ENCODE measurements at places on chromosomes 3 and 15.
A peak's percentile ranks its signal among the peaks of the same experiment; 100 is the strongest.

DNA sequence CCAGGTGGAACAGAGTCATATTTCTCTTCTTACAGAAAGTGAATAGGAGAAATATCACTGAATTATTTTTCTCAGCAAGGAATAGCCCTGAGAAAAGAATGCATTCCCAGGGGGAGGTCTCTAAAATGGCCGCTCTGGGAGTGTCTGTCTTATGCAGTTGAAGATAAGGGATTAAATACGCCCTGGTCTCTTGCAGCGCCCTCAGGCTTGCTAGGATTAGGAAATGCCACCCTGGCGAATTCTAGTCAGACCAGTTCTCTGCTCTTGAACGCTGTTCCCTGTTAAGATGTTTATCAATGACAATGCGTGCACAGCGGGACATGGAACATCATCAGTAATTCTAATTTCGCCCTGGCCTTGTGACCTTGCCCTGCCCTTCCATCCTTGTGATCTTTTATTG is 949.0 kb upstream of the SEMA6D start:
- no peak for DNase-seq

GRCh38 chr3:99957151-99957796 is 139.6 kb downstream of the CMSS1 start:
- DNase-seq, result no peak

DNA sequence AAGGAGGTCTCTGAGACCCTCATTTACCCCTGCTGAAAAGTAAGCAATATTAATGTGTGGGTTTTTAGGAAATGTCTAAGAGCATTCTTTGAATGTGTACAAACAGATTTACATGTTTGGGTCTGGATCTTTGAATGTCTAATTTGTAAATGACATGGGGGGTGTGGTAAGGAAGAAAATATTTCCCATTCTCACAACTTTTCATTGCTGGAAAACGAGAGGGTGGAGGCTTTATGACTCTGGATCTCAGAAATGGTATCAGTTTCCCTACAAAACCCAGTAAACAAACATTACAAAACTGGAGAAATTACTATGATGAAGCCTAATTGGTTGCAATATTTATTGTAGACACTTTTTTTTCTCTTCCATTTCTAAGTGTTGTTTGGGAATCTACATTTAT is 98.1 kb upstream of the FOXB1 start:
- no peak for DNase-seq

- DNase-seq, result no peak
Observed at GRCh38 chr3:52402101-52402521, 42.8 kb downstream of the SEMA3G start.

DNA sequence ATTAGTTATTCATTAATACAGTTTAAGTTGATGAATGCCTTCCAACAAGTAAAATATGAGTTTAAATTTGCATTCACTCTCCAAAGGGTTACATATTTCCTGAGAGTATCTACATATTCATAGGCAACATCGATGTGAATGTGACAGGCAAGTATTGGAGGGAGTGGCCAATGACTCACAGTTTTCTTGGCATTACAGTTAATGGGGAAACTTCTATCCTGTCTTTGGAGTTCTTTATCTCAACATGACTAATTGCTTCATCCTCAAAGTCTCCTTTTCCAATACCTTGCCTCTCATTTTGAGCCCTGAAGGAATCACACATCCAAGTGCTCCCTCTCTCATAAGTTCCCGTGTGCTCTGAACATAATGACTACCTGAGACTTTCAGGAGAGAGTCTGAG is 439.7 kb upstream of the FRG2C start:
- no peak for DNase-seq

GRCh38 chr3:134751831-134752230 is 43.2 kb upstream of the EPHB1 start:
- no peak for DNase-seq

GRCh38 chr3:167714871-167715270 is 19.8 kb downstream of the PDCD10 start:
- no peak for DNase-seq

- no peak for DNase-seq
Observed at GRCh38 chr3:156725682-156726081, 51.3 kb downstream of the TIPARP start.

DNA sequence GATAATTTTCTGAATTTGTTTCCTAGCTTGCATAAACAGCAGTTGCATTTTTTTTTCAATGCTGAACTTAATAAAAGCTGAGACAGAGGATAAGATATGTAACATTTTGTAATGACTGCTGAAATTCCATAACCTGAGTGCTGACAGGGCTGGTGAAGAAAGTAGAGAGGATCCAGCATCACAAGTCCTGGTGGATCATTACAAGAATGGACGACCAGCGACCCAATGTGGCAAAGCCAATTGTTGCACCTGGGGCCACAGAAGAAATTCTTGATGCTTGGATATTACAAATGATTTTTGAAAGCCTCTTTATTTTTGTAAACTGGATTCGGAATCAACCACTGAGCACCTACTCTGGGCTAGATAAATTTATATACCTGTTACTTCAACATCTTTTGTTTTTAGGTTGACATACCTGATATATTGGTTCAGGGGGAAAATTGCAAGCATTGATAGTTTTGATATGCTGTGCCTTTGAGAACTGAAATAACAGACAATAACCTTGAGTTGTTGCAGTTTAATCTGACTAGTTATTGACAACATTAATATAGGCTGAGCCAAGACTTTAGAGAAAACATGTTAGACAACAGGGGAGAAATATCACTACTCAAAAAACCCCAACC is 3.9 kb upstream of the ACTL6A start:
- DNase-seq, result peak; percentile 52

DNA sequence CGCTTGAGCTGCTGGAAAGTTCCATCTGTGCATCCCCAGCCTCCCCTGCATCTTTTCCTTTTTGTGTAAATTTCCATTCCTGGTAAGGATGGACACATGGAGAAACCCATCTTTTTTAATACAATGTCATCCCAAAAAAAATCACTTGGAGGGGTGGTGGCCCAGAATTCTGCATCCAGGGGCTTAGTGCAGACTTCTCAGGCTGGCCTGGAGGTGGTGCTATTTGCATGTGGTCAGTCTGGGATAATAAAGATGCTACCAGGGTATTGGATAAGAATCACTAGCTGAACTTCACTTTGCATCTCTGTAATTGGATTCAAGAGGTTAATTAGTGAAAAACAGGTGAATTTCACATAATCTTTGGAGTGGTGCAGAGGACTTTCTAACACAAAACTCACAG is 1.8 kb upstream of the ZSCAN2 start:
- DNase-seq, result peak; percentile 35

- DNase-seq, result no peak
Observed at GRCh38 chr3:52405601-52406110, 39.2 kb downstream of the SEMA3G start.

- no peak for DNase-seq
Observed at GRCh38 chr3:112769286-112769978, 77.2 kb downstream of the CD200R1L start.

DNA sequence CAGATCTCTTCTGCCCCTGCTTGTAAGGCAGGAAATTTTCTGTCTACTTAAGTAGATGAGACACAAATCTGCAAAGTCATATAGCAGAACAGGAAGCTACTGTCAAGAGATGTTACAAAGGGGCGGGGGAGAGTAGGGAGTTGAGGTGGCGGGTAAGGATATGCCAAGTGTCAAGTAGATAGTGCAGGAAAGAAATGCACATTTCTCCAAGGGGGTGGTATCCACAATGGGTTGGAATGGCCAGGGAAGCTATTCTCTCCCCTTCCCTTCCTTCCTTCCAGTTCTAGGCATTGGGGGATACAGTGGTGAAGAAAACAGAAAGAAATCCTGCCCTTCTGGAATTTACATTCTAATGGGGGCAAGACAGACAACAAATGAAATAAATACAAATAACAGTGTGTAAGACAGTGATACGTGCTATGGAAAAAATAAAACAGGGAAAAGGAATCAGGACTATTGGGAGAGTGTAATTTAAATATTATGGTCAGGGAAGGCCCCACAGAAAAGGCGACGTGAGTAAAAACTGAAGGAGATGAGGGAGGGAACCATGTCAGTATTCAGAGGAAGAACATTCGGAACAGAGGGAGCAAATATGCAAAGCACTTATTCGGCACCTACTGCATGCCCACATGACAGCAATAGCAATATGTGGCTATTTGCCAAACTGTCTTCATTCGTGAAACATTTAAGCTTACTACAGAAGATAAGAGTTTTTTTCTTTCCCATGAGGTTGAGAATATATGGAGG is 42.8 kb upstream of the RNU6-1 start:
- no peak for DNase-seq

DNA sequence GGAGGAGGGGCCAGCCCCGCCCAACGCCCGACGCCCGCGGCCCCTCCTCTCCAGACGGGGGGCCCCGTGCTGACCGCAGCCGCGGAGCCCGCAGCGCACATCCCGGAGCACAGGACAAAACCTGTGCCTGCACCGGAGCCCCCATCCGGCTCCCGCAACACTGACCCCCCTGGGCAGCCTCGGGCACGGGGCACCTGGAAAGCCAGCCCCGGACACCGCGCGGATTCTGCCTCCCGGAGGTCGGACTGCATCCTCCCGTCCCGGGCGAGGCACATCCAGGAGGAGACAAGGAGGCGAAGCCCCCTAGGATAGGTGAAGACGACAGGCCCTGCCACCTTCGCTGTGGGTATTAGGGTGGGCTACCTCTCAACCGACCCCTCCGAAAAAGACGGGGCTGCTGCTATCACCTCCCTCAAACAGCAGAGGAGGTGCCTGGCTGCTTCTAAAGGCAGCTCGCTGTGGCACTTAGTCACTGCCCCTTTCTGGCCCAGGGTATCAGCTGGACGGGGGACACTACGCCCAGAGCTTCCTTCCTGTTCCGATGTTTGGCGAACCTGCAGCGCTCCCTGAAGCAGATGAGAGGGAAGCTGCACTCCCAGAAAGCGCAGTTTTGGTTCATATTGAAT is 10.6 kb downstream of the XXYLT1 start:
- DNase-seq, result peak; percentile 19

DNA sequence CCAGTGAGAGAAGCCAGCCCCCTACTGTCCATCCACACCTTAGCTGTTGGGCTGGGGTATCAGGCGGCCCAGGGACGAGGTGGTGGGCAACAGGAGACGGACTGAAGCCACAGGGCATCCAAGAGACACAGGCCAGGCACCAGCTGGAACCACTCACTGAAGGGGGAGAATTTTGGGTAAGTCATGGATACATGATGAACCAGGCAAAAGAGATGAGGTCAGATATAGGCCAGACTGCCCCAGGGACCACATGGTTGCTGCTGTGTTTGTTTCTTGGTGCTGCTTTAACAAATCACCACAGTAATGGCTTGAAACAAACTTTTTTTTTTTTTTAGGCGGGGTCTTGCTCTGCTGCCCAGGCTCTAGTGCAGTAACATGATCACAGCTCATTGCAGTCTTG is 66.4 kb downstream of the SEMA5B start:
- DNase-seq, result no peak

GRCh38 chr3:141076797-141077571 is 25.8 kb downstream of the SPSB4 start:
- DNase-seq, result peak; percentile 61

- peak; percentile 56 for DNase-seq
Observed at GRCh38 chr3:134600685-134601463, 49.9 kb downstream of the KY start.

GRCh38 chr15:89368566-89369223 is 34.1 kb upstream of the POLG start:
- peak; percentile 16 for DNase-seq

- no peak for DNase-seq
Observed at GRCh38 chr3:17558565-17558964, 183.9 kb downstream of the TBC1D5 start.

DNA sequence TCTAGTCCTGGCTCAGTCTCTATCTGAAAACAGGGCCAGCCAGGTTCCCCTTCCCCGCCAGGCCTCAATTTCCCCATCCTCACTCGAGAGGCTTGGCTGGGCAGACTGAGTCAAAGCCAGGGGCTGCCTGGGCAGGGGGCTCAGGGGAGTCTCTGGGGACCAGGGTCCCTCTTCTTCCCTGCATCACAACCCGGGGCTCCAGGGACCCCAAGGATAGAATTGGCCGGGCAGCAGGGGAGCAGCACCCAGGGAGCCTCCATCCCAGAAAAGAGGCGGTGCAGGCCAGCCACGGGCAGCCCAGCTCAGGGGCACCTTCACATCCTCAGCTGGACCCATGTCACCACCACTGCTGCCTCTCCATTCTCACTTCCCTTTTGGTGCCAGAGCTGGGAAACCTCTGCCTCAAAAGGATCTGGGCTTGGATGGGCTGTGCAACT is 13.3 kb upstream of the PLXND1 start:
- no peak for DNase-seq

- peak; percentile 27 for DNase-seq
Observed at GRCh38 chr15:89116404-89116803, 28.1 kb downstream of the ABHD2 start.

DNA sequence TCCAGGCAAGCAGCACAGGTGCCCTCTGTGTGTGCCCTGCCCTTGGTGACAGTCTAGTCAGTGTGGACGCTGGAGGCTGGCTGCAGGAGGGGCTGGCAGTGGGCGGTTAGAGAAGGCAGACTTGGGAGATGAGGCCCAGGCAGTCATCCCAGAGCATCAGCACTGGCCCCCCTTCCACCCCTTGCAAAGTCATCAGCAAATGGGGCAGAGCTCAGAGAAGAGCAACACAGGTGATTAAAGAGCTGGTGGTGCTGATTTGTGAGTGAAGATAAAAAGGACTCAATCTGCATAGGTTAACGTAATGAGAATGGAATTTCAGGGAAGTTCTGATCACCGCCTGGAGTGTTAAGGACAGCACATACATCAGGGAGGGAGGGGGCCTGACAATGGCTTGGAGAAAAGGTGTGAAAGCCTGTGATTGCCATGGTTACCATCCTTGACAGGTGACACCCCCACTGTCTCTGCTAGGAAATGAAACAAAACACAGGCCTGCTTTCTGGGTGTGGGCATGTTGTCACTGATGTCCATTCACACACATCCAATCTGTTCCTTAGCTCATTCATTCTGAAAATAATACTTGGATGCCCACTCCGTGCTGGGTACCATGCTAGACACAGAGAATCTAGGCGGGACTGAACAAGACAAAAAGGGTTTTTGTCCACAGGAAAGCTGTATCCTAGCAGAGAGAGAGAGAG is 269.6 kb upstream of the ST8SIA2 start:
- DNase-seq, result no peak

- DNase-seq, result peak; percentile 98
Observed at GRCh38 chr3:169354774-169355501, 308.6 kb downstream of the MECOM start.

- DNase-seq, result no peak
Observed at GRCh38 chr3:30696896-30697295, 90.5 kb downstream of the TGFBR2 start.

All from NCI-H1092 treated with DMSO at 0.1 percent for 48 hours (cell line).